ENCODE measurements at places on chromosomes 2 and 18.

DNA sequence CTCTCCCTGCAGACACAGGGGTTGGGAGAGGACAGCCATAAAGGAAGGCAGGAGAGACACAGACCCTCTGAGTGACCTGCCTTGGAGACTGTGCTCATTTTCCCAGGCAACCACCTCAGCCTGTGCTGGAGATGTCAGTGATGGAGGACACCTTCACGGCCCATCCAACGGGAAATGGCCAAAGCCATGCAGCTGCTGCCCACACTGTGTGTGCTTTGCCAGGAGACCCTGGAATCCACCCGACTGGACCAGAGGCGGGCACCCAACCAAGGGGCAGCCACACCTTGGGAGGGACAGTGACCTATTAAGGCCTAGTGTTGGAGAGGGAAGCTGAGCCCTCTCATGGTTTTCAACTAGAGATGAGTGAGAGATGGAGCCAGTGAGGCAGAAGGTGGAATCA lies 192.5 kb downstream of the SMAD2 start:
- DNase-seq, result no peak

DNA sequence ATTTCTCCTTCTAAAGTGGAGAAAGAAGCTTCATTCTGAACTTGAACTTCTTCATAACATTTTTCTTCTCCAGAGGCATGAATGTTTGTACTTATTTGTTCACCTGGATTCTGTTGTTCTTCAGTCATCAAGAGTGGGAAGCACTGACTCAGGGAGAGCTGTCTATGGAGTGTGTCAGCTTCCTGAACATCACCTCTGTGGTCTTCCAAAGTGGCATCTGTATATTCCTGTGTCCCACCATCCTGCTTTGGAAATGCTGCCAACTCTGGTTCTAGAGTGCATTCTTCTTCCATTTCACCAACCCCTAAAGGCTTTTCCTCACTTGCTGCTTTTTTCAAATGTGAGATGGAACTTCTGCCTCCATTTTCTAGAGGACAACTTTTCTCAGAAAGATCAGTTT lies 59.5 kb downstream of the TTN start:
- no peak for DNase-seq

DNA sequence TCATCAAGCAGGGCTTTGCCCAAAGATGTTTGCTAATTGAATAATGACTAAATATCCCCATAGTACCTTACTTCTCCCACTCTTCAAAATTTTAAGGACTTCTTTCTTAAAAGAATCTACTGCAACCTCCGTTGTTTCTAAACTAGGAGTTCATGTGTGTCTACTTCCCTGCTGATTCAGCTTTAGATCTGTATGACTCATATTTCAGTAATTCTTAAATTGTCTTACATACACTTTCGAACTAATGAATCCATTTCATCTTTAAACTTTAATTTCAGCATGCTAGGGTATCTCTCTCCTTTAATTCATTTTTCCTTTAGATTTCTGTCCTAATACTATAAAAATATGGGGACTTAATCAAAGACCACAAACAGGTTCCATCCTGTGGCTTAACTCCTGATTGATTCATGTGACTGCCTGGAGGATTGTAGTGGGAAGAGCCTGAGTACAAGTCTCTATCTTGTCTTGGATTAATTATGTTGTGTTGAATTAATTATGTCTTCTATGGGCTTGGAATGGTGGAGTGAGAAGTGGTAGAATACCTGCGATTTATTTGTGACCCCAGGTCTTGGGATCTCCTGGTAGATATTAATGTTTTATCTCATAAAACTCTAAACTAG lies 24.9 kb upstream of the COL5A2 start:
- DNase-seq, result no peak

DNA sequence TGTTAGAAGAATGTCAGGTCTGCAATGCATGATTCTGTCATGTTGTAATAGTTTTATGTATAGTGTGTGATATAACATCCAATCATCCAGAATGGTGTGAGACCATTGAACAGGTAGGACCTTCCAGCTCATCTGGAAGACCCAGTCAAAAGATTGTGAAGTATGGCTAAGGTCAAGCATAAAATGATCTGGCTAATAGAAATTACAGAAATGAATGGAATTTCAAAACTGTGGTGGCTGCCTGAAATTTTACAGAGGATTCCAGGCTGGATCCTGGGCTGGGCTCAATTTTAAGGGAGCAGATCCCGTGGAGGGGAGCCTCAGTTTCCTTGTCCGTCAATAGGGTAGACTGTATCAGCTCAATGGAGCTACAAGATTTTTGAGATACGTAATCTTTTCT lies 39.1 kb downstream of the ACKR3 start:
- no peak for DNase-seq

GRCh38 chr2:33091541-33092123 lies 144.9 kb downstream of the LTBP1 start:
- no peak for DNase-seq

GRCh38 chr2:30684996-30685395 lies 122.2 kb downstream of the CAPN13 start:
- no peak for DNase-seq

DNA sequence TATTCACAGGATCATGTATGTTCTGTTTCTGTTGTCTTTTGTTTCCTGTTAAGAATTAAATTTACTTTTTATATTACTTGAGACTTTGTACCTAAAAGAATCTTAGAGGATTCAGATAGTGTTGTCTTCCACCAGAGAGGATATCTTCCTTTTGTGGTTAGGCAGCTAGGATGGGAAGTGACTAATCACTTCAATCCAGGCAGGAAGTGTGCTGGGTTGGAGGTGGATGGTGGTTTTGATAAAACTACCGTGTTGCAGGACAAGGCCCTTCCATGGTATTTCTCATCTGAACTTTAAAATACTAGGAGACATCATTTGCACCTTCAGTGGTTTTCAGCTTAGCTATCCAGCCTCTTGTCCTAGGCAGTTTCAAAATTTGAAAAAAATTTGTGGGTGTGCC lies 728.6 kb upstream of the CDH2 start:
- DNase-seq, result no peak

DNA sequence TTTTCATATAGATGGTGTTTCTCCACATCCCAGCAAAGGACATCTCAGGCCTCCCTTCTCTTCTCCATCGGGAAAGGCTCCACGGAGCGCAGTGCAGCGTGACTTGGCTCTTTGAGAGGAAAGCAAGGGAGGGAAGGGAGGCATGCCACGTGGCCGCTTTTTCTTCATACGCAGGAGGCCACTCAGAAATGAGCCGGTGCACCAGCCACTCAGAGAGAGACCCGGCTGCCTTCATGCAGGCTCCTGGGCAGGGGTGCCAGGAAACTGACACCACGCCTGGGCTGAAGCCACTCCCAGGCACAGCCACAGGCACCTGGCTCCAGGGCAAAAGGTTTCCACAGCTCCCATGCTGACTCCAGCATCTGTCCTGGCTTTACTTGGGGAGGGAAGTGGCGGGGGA lies 11.1 kb upstream of the LOXHD1 start:
- DNase-seq, result no peak

- no peak for DNase-seq
Measured at GRCh38 chr2:45000921-45001868, 8.1 kb downstream of the SIX2 start.

GRCh38 chr2:171165967-171166327 lies 5.3 kb upstream of the TLK1 start:
- DNase-seq, result no peak

DNA sequence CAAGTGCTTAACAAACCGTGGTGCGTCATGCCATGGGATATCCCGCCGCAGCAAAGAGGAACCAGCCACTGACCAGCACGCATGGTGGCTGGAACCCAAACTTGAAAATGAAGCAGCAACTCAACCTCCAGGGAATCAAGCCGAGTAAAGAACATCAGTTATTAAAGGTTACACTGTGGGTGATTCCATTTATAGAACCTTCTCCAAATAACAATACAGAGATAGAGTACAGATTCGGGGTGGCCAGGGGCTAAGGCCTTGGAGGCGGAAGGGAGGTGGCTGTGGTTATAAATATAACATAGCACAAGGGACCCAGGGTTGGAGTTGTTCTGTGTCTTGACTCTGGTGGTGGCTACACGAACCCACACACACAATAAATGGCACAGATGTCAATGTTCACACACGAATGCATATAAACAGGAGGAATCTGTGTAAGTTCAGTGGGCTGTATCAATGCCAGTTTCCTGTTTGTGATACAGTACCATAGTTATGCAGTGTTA lies 123.1 kb downstream of the EIPR1 start:
- DNase-seq, result no peak

DNA sequence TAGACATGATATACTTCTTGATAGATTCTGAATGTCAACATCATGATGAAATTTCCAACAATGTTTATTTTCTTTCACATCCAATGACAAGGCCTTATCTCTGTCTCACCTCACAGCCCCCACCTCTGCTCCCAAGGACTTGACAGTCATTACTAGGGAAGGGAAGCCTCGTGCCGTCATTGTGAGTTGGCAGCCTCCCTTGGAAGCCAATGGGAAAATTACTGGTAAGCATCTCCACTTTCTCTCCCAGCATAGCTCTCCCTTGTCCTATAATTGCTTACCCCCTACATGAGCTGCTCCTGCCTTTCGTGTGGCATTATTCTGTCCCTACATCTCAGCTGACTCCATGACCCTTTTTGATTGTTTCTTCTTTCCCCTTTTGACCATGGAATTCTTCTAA lies 821.8 kb downstream of the MBD2 start:
- DNase-seq, result no peak

- DNase-seq, result no peak
Measured at GRCh38 chr18:62957885-62958472, 242.6 kb downstream of the PHLPP1 start.

DNA sequence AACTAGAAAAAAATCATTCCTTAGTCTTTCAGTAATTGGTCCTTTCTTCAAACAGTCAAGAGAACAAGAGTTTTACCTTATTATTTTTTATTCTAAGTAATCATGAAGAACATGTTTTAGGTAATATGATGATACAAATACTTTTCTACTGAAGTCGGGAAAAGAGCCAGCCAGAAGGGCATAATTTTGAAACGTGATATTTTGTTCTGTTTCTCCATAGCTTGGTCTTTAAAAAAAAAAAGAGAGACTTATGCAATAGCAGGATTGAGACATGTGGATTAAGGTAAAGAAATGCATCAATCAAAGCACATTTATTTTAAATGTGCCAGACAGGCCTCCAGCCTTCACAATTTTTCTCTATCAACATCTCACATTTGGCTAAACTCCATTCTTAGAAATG lies 1016.8 kb downstream of the CNTNAP5 start:
- DNase-seq, result no peak

- DNase-seq, result no peak
Measured at GRCh38 chr2:218130377-218130776, 4.5 kb downstream of the CXCR2 start.

- no peak for DNase-seq
Measured at GRCh38 chr2:8378016-8378810, 303.6 kb upstream of the ID2 start.

DNA sequence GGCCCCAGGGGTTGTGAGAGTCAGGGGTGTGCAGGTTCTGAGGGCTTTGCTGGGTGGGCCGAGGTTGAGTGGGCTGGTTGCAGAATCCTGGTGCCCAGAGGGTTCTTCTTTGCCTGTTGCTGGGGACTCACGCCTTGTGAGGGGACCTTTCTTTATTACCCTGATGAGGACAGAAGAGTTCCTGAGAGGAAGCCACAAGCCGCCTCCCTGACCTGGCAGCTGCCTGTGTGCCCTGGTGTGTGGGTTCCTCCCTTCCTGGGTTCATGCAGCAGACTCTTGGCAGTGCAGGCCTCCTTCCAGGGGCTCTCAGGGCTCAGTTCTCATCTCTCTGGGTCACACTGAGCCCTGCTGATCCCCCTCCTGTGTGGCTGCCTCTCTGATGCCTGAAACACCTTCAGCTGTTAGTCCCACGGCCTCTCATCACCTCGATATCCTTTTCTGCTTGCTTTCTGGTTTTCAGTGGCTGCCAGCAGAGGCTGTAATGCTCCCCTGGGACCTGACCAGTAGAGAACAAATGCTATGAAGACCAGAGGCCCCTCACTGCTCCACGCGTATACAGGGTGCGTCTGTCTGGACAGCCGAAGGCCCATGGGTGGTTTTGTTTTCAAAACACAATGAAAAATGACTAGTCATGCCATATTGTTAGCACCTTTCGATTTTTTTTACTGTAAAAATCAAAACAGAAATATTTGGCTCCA lies 191.3 kb downstream of the AGAP1 start:
- DNase-seq, result no peak

DNA sequence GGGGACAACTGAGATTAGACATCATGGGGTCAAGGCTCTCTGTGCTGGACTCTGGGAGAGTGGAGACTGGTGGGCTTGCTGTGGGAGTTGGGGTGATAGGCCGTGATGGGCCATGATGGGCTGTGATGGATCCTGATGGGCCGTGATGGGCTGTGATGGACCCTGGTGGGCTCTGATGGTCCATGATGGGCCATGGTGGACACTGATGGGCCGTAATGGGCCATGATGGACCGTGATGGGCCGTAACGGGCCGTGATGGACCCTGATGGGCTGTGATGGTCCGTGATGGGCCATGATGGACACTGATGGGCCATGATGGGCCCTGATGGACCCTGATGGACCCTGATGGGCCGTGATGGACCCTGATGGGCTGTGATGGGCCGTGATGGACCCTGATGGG lies 18.5 kb downstream of the LPIN1 start:
- DNase-seq, result no peak

DNA sequence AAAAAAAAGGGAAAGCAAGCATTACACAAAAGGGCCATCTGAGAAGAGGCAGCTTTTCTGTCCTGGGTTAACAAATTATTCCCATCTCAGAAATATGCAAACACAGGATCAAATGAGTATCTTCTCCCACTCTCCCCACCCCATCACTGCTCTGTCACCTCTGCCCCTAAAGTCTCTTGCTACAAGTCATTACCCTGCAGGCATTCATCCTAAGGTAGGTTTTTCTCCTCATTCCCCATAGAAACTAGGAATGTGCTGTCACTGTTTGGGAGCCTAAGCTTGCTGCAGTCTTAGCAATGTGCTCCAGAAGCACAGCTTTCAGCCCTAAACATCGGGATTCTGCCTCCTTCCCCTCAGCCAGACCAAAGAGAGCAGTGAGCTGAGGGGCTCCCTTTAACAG lies 3.6 kb downstream of the LRRTM1 start:
- no peak for DNase-seq

DNA sequence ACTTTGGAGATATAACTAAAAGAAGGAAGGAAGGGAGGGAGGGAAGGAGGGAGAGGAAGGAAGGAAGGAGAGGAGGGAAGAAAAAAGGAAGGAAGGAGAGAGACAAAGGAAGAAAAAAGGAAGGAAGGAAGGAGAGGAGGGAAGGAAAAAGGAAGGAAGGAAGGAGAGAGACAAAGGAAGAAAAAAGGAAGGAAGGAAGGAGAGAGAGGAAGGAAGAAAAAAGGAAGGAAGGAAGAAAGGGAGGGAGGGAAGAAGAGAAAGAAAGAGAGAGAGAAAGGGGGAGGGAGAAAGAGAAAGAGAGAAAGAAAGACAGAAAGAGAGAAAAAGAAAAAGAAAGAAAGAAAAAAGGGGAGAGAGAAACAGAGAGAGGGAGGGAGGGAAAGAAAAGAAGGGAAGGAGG lies 147.4 kb downstream of the MYT1L start:
- DNase-seq, result no peak

- no peak for DNase-seq
Measured at GRCh38 chr2:143690235-143690634, 561.0 kb downstream of the ARHGAP15 start.

GRCh38 chr2:230018153-230018552 lies 50.6 kb downstream of the SLC16A14 start:
- DNase-seq, result no peak
